Activated CD4-positive, alpha-beta T cell treated with anti-CD3 and anti-CD28 coated beads, Interleukin-2, amount 50 U/mL, for 16 hours (primary cell): ENCODE measurements at places on chromosomes 6 and 20.

GRCh38 chr6:139778688-139779087 is 404.2 kb upstream of the CITED2 start:
- no peak for DNase-seq

DNA sequence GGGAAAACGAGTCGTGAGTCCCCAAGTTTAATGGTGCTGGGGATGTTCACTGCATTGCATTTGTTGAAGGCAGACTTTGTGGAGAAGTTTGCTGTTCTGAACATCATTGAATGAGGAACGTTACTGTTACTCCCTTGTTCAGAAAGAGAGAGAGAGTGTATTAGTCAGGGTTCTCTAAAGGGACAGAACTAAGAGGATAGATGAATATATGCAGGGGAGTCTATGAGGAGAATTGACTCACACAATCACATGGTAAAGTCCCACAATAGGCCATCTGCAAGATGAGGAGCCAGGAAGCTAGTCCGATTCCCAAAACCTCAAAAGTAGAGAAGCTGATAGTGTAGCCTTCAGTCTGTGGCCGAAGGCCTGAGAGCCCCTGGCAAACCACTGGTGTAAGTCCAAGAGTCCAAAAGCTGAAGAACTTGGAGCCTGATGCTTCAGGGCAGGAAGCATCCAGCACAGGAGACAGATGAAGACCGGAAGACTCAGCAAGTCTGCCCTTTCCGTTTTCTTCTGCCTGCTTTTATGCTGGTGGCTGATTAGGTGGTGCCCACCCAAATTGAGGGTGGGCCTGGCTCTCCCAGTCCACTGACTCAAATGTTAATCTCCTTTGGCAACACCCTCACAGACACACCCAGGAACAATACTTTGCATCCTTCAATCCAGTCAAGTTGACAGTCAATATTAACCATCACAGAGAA is 223.5 kb upstream of the PCSK2 start:
- DNase-seq = no peak

DNA sequence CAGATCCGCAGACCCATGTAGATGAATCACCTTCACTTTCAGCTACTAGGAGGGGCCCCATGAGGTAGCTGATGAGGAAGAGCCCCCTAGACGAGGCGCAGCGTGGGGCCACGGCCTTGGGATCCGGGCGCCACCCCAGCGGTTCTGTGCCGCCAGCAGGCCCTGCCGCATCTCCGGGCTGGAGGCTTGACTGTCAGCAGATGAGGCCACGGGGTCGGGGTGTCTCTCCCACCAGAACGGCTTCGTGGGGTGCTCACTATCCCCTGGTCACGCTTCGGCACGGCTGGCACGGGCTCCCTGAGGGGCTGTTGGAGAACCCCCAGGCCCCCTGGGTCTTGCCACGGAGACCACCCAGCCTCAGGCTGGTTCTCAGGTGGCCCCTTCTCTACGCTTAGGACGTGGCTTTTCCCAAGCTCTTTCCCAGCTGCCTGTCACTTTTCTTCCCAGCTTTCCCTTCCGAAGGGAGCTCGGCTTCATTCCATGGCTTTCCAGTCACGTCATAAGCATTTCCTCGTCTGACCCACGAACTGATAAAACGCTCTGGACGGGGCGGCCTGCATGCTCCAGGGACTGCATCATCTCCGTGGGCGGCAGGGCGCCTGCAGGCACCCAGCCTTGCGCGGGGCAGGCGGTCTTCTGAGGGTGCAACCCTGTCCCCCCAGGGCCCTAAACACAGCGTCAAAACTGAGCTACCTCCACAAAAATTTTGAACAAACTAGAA is 85.9 kb downstream of the THBS2 start:
- no peak for DNase-seq

DNA sequence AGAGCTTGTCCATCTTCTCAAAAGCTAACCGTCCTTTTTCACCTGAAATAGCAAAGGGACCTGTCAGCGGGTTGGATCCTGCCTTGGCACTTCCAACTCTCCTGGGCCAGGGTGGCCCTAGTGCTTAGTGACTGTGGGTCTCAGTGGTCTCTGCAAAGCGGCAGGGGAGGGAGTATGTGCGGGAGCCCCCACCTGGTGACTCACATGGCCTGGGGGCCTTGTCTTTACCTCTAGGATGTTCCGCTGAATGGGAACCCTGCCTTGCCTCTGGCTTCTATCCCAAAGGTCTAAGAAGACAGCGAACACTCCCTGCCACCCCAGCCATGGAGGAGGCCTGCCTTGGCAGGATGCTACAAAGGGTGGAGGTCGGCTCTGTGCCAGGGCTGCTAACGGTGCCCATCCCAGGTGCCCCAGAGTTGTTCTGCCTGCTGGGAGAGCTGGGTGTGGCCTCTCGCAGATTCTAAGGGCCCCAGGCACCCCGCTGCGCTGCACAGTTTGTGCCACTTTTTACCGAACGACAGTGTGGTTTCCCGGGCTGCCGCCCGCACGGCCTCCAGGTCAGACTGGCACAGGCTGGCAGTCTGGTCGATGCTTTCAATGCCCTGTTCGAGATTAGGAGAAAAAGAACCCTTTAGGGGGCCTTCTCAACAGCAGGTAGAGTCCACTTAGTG is 77.2 kb downstream of the PTPN1 start:
- no peak for DNase-seq

- DNase-seq = peak; percentile 44
These were observed 228.6 kb upstream of the JARID2 start for GRCh38 chr6:15017261-15017660.

GRCh38 chr6:142026471-142026870 is 106.3 kb upstream of the GJE1 start:
- no peak for DNase-seq

GRCh38 chr20:22465622-22466446 is 118.5 kb downstream of the FOXA2 start:
- no peak for DNase-seq

GRCh38 chr6:80348263-80348662 is 241.8 kb downstream of the BCKDHB start:
- no peak for DNase-seq

DNA sequence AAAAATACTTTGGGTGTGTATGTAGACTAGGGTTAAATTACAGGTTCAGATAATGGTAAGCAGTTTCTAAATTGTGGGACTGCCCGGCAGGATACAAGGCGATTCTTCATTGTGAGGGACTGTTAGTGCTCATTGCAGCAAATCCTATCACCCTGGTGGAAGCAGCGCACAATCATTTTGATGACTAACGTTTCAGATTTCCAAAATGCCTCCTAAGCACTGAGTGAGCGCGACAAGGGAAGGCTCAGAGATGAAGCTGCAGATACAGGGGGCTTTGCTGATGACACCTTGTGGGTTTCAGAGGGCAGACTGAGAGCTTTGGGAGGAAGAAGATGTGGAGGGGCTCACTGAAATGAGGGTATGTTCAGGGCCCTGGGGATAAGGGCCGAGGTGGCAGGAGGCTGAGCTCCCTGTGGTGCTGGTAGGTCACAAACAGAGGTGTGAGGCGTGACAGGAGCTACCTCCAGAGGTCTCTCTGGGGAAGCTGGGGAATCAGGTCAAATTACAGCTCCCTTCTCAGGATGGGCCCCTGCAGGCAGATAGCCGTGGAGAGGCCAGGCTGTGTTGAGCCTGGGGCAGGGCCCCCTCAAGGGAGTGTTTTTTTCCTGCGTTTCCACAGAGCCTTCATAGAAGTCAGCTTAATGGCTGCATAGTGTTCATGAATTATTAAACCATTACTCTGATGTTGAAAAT is 84.5 kb upstream of the FYN start:
- no peak for DNase-seq

DNA sequence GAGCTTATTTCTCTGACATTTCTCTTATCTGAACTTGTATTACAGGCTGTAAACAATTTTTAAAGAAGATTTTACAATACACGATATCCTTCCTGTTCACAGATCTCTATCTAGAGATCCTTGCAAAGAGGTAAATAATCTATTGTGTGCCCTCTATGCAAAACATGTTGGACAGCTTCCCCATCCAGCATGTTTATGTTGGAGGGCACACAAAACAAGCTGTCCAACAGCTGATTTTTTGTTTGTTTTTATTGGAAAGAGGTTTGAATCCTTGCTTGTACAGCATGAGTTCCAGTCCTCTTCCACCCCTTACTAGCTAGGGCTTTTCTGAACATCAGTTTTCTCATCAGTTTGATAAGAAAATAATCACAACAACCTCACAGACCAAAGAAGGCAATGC is 62.3 kb upstream of the SYNDIG1 start:
- no peak for DNase-seq

DNA sequence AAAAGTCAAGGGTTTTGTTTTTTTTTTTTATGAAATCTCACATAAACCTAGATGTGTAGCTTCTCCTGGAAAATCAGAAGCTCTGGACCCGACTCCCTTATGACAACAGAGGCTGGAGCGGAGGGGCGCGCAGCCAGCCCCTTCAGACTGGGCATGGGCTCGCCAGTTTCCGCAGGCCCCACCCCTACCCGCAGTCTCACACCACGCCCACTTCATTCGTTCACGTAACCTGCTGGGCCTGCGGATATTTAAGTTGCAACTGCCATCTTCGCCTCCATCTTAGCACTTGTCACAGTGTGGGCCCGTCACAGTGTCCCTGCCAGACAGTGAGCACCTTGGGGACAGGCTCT is 111.7 kb upstream of the PTPN1 start:
- DNase-seq = no peak

DNA sequence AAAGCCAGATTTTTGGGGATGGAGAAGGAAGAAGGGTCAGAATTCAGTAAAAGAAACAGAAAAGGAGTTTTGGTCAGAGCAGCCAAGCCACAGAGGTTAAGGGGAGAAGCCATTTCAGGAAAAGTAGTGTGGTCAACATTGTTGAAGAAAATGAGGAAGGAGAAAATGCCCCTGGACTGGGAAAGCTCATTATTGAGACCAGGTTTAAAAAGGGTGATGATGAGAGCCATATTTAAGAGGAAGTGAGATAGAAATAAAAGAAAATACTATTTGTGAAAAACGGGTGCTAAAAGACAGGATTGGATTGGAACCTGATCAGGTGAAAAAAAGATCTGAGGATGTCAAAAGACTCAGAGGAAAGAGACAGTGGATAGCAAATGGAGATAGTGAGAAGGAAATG is 75.8 kb downstream of the CEP162 start:
- no peak for DNase-seq

DNA sequence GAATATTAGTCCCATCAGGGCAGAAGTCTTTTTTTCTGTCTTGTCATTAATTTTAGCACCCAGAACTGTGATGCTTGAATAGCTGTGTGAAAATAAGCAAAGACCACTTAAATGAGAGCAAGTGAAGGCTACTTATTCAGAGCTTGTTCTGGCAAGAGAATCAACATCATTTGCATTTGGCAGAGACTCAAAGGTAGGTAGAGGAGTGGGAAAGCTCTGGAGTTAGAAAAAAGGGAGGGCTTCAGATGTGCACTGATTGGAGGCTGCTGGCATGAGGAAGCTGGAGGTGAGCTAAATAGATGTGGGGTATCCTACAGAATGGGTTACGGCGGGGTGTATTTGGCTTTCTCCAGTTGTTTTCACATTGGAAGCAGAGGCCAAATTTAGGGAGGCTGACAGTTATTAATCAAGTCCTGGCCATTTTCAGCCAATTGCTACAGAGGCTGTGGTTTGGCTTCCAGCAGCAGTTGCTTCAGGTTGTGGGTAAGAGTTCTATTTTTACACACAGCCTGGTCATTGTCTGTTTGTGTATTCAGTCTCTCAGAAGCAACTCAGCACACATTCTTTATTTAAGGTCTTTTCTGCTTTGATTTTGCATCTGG is 254.3 kb downstream of the BTBD3 start:
- DNase-seq = no peak

GRCh38 chr6:142756215-142756630 is 188.8 kb downstream of the HIVEP2 start:
- DNase-seq = no peak
